ENCODE measurements at places on chromosomes 2 and 18. TPM values are rescaled to one million over a fixed set of nuclear protein-coding genes. Genes with fewer than 3 reads are reported as not detected.

DNA sequence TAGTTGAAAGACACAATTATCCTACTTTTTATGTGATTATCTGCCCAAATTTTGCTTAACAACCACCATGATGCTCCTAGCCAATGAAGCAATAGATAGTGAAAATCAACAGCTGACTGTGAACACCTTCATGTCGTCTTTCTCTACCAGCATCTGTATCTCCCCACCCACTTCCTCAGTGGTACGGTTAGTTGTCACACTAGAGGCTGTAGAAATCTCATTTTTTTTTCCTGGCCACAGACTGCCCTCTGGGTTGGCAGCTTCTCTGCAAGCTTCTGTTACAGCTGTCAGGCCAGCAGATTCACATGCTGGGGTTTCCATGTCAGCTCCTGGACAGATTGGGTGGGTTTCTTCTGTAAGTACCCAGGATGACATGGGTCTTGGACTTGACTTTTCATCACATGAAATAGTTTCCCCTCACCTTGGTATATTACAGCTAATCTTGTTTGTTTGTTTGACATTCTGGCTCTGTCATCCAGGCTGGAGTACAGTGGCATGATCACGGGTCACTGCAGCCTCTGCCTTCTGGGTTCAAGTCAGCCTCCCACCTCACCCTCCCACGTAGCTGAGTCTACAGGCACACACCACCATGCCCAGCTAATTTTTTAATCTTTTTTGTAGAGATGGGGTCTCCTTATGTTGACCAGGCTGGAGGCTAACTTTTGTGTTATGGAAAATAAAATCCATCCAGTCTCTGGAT lies 24.3 kb downstream of the STAT4 start:
- DNase-seq = no peak

DNA sequence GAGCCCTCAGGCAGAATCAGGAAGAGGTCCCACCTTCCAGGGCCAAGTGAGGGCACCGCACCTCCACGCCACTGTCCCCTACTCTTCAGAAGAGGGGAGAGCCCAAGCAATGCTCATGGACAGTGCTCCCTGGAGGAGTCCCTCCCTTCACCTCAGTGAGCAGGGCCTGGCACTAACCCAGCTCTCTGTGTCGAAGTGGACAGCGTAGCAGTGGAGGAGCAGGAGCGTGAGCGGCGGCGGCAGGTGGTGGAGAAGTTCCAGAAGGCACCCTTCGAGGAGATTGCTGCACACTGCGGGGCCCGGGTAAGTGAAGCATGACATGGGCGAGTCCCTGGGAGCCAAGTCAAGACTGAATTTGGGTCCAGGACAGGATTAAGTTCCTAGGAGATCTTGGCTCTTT lies 16.7 kb downstream of the POMC start:
- no peak for DNase-seq

Gene ABCB11
- not detected for polyA plus RNA-seq

Gene SLC40A1
- 0.47 TPM for polyA plus RNA-seq

DNA sequence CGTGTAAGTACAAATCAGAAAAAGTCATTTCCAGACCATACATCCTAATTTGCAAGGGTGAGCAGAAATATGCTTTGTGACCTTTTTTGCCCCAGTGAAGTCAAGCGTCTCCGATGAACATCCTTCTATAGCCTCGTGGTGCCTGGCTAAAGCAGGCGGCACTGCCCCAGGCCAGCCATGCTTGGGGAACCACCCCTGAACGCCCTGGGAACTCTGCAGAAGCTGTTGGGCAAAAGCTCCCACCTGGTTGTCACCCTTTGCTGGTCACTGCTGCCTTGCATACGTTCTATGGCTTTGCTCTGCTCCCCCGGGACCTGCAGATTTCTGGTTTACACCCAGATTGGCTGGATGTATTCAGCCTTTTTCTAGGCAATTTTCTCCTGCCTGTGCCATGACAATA lies 256.4 kb downstream of the SS18 start:
- DNase-seq = no peak

- no peak for DNase-seq
Observed at GRCh38 chr18:32289483-32290075, 99.7 kb downstream of the MEP1B start.

- no peak for DNase-seq
Observed at GRCh38 chr2:66095820-66096345, 339.0 kb upstream of the MEIS1 start.

Gene STPG4
- 0.06 TPM for polyA plus RNA-seq

DNA sequence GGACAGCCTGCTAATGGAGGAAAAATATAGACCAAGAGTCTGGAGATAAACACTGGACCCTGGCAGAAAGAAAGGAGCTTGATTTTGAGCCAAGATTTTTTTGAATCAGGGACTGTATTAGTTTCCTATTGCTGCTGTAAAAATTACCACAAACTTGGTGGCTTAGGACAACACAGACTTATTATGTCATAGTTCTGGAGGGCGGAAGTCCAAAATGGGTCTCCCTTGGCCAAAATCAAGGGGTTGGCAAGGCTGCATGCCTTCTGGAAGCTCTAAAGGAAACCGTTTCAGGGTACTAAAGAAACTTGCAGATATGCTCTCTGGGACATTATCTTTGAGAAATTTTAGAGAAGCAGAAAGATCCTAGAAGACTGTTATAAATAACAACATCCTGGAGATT lies 140.1 kb downstream of the BABAM2 start:
- no peak for DNase-seq

Gene CFAP53
- 0.17 TPM for polyA plus RNA-seq

Gene KIF5C
- 0.17 TPM for polyA plus RNA-seq

DNA sequence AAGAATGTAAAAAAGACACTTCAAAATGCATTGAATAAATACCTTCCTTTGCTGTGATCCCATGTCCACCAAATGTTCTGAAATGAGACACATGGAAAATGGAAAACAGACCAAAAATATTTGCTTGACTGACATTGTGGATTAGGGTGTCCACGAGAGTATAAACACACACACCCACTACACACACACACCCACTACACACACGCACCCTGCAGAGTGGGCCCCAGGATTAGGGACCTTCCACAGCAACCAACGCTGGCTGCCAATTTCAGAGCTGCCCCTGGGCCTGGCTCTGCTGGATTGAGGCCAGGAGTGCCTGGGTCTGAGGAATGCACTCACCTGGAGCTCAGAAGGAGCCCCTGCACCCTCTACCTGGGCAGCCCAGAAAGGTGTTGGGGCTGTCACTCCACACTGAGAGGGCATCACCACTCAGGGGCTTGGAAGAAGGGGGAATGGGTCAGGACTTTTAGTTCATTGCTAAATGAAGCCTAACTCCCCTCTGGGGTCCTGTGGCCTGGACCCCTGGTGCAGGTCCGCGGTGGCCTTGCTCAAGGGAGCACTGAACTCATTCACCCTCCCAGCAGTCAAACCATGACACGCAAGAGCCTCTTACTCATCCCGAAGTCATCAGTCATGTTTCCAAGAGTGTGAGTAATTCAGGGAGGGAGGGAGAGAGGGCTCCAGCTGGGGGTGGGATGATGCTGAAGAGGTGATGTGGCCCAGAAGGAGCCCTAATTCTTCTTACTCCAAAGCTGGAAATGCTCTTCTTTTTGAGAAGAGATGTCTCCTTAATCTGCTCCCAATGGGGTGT lies 50.2 kb upstream of the PLB1 start:
- DNase-seq = peak; percentile 85

DNA sequence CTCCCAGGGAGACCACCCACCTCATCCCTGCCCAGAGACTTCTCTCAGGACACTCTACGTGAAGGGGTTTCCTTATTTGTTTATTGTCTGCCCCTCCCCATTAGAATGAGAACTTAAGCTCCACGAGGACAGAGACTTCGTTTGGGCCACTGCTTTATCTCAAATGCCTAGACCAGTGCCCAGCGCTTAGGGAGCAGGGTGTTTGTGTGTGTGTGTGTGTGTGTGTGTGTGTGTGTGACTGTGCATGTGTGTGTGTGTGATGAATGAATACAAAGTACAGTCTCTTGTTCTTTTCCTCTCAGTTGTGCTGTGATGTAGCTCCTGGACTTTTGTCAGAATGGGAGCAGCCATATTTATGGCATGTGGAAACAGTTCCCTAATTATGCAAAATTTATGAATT lies 34.4 kb upstream of the CABYR start:
- DNase-seq = no peak

All from BJ (cell line).